ENCODE measurements at places on chromosomes 11 and 22. TPM values are rescaled to one million over a fixed set of nuclear protein-coding genes. Genes with fewer than 3 reads are reported as not detected.

DNA sequence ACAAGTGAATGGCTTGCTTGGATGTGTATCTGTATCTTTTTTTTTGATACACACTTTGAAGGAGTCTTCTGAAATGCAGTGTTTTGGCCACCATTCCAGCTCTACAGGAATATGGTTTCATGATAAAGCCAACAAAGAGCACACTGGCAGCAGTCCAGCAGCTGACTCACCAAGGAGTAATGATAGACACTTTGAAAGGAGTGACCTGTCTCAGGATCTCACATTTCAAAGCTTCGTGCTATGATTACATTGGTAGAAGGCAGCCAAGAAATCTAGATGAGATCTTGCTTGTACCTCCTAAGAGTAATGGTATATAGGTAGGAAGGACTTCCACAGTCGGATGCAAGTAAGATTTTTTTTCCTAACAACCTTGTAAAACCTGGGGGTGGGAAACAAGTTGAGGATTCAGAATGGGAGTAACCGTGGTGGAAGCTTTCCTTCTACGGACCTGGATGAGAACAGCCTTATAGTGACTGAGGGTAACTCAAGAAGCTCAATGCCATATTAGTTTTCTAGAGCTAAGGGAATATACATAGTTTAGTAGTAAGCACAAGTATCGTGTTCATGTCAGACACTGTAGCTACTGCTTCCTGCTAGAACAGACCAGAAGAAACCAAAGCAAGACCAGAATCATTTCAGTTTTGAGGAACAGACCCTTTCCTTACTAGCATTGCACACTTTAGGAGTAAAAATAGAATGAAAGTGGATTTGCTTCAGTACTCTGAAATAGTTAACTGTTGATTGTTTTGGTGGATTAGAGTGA, 25.0 kb downstream of the MTMR3 start:
- peaks cover 25% of the 10 kb centered on the region for H3K4me1 ChIP-seq
- peak; percentile 98 for DNase-seq
- H3K36me3 ChIP-seq: no peaks in the 10 kb centered on the region

DNA sequence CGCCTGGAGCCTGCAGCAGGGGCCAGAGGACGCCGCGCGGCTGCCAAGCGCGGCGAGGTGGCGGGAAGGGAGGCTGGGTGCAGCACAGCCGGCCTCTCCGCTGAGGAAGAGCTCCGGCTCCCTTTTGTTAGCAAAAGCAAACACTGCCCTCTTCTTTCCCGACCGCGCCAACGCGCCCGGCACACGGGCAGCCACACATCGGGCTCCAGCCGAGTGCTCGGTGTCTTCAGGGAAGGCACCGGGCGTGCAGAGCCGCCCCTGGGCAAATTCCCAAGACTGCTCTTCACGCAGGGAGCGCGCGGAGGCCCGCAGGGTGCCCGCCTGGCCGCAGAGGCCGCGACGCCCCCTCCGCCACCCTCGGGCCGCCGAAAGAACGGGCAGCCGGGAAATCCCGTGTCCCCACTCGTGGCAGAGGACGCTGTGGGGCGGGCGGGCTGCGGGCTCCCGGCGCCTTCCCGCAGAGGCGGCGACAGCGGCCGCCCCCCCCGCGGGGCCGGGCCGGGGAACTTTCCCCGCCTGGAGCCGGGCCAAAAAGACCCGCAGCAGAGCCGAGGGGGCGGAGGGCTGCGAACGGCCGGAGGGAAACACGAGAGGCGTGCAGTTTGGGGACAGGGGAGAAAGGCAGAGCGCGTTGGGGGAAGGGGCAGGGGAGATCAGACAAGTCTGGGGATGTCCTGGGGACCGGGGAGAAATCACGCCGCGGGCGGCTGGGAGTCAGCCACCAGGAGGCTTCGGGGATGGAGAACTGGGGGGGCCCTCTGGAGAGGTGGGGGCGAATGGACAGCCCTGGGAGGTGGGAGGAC, 931 bp downstream of the CADM1 start:
- H3K27me3 ChIP-seq: peaks cover 36% of the 10 kb centered on the region
- H3K27ac ChIP-seq: no peak overlapping the region
- H3K4me1 ChIP-seq: peaks cover 5% of the 10 kb centered on the region

GRCh38 chr11:102552447-102553194, 22.1 kb upstream of the MMP7 start:
- no peaks in the 10 kb centered on the region for H3K27me3 ChIP-seq
- no peaks in the 10 kb centered on the region for H3K36me3 ChIP-seq
- no peak for DNase-seq
- no peak overlapping the region for H3K4me3 ChIP-seq
- peak overlapping the region; percentile 2 for H3K27ac ChIP-seq

- peaks cover 70% of the 10 kb centered on the region for H3K27me3 ChIP-seq
- H3K4me1 ChIP-seq: no peaks in the 10 kb centered on the region
- no peak overlapping the region for H3K4me3 ChIP-seq
- no peak for DNase-seq
- H3K27ac ChIP-seq: no peak overlapping the region
- no peaks in the 10 kb centered on the region for H3K36me3 ChIP-seq
Observed at GRCh38 chr11:110621826-110622225, 90.4 kb downstream of the ARHGAP20 start.

DNA sequence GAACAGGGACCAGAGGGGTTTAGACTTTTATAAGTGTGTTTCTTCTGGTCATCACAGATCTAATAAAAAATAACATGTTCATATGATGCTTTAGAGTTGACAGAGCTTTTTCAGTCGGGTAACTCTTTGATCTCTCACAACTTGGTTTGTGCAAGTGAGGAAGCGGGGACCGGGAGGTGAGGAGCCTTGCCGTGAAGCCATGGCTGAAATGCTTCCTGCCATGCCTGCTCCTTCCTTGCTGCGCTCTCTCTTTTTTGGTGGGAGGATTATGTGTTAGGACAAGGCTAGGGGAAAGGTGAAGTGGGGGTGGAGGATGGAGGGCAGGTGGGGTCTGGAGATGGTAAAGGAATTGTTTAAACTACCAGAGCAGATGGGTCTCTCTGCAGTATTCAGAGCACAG, 23.8 kb downstream of the TEAD1 start:
- peaks cover 13% of the 10 kb centered on the region for H3K36me3 ChIP-seq
- peak overlapping the region; percentile 94 for H3K27ac ChIP-seq
- no peaks in the 10 kb centered on the region for H3K27me3 ChIP-seq
- peaks cover 74% of the 10 kb centered on the region for H3K4me1 ChIP-seq
- no peak overlapping the region for H3K4me3 ChIP-seq
- DNase-seq: no peak

DNA sequence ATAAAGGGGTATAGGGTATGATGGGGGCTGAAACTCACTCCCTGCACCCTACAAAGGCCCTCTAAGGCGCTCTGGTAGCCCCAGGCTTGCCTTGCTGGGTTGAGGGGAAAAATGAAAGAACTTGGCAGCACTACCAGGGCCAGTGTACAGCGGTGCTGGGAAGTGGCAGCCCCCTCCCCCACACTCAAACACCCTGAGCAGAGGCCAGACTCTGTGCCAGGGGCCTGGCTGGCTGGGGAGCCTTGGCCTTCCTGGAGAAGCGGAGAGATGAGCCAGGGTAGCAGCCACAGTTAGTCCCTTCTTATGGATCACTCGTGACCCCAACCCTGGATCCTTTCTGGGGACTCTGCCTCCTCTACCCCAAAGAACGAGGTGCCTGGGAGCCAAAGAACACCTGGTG, 2.7 kb downstream of the TMEM134 start:
- no peak overlapping the region for H3K27ac ChIP-seq
- H3K4me3 ChIP-seq: no peak overlapping the region
- peaks cover 20% of the 10 kb centered on the region for H3K4me1 ChIP-seq
- no peaks in the 10 kb centered on the region for H3K27me3 ChIP-seq
- DNase-seq: no peak

DNA sequence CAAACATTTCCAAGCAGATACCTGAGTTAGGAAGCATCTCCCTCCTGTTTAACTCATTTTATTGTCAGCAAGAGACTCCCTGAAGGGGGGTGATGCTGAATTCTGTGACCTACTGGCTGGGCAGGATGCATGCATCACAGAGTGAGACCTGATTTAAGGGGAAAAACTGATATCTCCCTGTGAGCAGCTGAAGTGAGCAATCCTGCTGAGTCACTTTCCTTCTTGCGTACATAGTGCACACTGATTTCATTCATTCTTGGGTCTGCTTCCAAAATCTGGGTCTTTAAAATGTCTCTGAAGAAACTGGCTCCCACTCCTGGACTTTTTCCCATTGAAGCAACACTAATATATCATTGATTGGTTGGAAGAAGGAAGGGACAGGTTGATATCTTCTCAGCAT, 23.3 kb downstream of the P4HA3 start:
- H3K27me3 ChIP-seq: no peaks in the 10 kb centered on the region
- H3K4me1 ChIP-seq: peaks cover 6% of the 10 kb centered on the region

DNA sequence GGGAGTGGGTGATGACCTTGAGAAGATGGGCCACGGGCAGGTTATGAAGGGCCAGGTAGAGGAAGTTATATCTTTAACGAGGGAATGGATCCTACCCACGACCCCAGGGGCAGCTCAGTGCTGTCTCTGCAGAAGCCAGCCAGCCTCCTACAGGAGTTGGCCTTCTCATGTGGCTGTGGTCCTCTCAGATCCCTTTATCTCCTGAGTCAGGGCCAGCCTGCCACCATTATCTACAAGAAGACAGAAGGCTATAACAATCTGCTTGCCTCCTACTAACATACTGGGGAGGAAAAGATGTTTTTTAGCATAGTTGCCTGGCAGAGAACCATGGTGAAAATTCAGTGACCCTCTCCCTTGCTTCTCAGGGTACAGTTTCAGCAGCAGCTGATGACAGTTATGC, 7.0 kb upstream of the YWHAH start:
- H3K4me3 ChIP-seq: no peak overlapping the region
- no peak for DNase-seq
- no peaks in the 10 kb centered on the region for H3K4me1 ChIP-seq

- peak; percentile 48 for DNase-seq
- peaks cover 100% of the 10 kb centered on the region for H3K36me3 ChIP-seq
- H3K4me1 ChIP-seq: peaks cover 85% of the 10 kb centered on the region
- no peaks in the 10 kb centered on the region for H3K27me3 ChIP-seq
- peak overlapping the region; percentile 6 for H3K27ac ChIP-seq
- H3K4me3 ChIP-seq: peak overlapping the region; percentile 1
Observed at GRCh38 chr11:114085965-114086793, 26.7 kb downstream of the ZBTB16 start.

DNA sequence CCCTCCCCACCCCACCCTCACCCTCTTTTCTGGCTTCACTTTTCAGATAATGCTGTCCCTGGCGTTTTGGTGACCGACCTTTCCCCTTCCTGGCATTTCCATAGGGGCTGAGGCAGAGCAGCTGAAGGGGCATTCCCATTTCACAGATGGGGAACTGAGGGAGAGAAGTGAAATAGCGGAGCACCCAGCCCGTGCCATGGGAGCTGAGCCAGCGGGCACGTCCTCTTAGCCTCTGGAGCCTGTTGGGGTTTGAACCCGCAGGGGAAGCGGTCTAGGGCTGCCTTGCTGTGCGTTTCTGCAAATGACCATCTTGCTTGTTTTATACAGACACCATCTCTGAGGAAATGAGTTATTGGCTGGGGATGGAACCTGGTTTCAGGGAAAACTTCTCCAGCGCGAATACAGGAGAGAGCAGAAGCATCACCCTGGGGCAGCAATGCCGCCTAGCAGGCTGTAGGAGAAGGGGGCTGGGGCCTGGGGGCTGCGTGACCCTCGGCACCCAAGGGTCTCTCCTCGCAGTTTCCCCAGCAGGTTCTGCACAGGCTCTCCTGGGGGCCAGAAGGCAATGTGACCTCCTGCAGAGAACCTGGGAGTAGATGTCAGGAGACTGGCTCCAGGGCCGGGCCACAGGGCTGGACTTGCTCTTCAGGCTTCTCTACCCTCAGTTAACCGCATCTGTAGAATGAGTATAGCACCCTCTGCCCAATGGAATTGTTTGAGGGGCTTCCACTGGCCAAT, 1.5 kb downstream of the PTPRJ start:
- H3K4me3 ChIP-seq: peak overlapping the region; percentile 54
- peaks cover 12% of the 10 kb centered on the region for H3K27me3 ChIP-seq
- H3K36me3 ChIP-seq: no peaks in the 10 kb centered on the region
- H3K4me1 ChIP-seq: peaks cover 3% of the 10 kb centered on the region
- DNase-seq: no peak

GRCh38 chr11:31826536-31827438, 15.7 kb upstream of the PAX6 start:
- no peak for DNase-seq
- H3K27me3 ChIP-seq: no peaks in the 10 kb centered on the region
- no peak overlapping the region for H3K27ac ChIP-seq
- no peak overlapping the region for H3K4me3 ChIP-seq
- H3K36me3 ChIP-seq: no peaks in the 10 kb centered on the region

DNA sequence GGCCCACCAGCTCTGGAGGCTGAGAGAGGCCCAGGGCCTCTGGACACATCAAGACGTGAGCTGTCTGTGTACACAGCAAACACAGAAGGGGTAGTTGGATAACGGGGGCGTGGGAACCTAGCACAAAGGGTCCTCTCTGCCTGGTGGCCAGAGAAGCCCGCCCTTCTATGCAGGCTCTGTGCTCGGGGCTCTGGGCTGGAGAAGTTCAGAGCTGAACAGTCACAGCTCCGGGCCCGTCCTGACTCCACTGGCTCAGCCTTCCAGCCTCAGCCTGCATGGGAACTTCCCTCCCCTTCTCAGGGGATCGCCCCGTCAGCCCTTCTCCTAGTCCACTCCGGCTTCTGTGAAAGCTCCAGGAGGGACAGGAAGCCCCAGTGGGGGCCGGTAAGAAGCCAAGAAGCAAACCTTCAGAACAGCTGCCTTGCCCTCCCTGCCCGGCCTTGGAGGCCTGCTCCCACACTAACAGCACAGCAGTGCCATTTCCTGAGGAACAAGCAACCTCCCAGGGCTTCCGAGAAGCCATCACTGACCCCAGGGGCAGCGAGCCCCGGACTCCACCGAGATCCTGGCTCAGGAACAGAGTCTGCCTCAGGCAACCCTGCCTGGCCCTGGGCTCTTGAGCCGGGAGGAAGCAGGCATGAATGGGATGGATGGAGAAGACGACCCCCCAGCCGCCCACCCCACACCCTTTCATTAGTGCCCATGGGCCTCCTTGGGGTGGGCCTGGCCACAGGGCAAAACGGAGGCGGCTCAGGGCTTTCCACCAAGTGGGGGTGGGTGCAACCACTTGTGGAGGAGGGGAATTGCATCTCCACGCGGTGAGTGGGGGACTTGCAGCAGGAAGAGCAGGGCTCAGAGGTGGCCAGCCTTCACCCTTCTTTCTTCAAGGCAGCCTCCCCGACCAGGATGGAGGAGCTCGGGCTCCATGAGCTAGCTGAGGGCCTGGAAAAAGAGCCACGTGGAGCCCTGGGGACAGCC, 119.8 kb downstream of the ST3GAL4 start:
- H3K4me1 ChIP-seq: no peaks in the 10 kb centered on the region
- DNase-seq: no peak
- H3K27ac ChIP-seq: no peak overlapping the region

GRCh38 chr11:130533871-130534270, 85.4 kb downstream of the ADAMTS15 start:
- H3K27me3 ChIP-seq: no peaks in the 10 kb centered on the region
- H3K4me3 ChIP-seq: no peak overlapping the region
- no peak for DNase-seq
- H3K4me1 ChIP-seq: peaks cover 16% of the 10 kb centered on the region

ISX gene
- total RNA-seq: not detected

OR10G4 gene
- not detected for total RNA-seq

FOLR1 gene
- total RNA-seq: not detected

VWA5A gene
- 7.9 TPM for total RNA-seq

GRM5 gene
- total RNA-seq: not detected

TUBA8 gene
- 0.66 TPM for total RNA-seq

LUZP2 gene
- total RNA-seq: not detected
